ENCODE measurements at places on chromosomes 11 and 22. TPM values are rescaled to one million over a fixed set of nuclear protein-coding genes. Genes with fewer than 3 reads are reported as not detected.

DNA sequence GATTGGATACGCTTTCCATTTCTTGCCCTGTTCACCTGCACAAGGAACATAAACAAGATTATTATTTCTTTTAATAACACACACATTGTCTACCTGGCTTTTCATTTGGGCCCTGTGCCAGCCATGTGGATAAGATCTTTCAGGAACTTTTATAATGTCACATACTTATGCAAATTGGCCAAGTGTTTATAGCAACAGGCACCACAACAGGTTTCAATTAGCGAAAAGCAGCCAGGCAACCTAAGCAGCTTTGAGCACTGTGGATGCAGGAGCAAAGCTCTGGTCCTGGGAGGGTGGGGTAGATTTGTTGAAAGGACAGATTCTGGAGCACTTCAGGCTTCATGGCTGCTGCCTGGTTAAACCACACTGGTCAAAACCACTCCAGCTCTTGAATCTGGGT is 217.4 kb downstream of the BARX2 start:
- no peak for DNase-seq
- H3K27me3 ChIP-seq, result no peaks in the 10 kb centered on the region
- H3K4me3 ChIP-seq, result no peak overlapping the region
- H3K27ac ChIP-seq, result no peak overlapping the region

- H3K36me3 ChIP-seq, result no peaks in the 10 kb centered on the region
- H3K27me3 ChIP-seq, result no peaks in the 10 kb centered on the region
- no peak for DNase-seq
These were observed 52.4 kb downstream of the SYTL2 start for GRCh38 chr11:85758480-85759039.

DNA sequence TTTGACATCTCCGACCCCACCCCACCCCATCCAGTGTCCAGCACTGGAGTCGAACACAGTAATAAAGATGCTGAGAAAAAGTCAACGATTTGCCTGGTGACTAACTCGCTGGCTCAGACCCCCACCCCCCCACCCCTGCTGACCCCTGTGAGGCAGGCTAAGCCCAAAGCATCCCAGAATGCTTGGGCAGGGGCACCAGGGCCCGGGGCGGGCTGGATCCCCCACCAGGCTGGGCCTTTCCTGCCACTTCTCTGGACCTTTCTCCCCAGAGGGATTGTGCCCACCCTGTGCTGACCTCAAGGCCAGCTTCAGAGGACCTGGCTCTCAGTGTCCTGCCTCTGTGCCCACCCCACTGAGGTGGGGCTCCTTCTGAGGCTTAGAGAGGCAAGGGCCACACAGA is 1.8 kb downstream of the C11orf86 start:
- DNase-seq, result no peak
- H3K27ac ChIP-seq, result no peak overlapping the region
- H3K36me3 ChIP-seq, result no peaks in the 10 kb centered on the region

DNA sequence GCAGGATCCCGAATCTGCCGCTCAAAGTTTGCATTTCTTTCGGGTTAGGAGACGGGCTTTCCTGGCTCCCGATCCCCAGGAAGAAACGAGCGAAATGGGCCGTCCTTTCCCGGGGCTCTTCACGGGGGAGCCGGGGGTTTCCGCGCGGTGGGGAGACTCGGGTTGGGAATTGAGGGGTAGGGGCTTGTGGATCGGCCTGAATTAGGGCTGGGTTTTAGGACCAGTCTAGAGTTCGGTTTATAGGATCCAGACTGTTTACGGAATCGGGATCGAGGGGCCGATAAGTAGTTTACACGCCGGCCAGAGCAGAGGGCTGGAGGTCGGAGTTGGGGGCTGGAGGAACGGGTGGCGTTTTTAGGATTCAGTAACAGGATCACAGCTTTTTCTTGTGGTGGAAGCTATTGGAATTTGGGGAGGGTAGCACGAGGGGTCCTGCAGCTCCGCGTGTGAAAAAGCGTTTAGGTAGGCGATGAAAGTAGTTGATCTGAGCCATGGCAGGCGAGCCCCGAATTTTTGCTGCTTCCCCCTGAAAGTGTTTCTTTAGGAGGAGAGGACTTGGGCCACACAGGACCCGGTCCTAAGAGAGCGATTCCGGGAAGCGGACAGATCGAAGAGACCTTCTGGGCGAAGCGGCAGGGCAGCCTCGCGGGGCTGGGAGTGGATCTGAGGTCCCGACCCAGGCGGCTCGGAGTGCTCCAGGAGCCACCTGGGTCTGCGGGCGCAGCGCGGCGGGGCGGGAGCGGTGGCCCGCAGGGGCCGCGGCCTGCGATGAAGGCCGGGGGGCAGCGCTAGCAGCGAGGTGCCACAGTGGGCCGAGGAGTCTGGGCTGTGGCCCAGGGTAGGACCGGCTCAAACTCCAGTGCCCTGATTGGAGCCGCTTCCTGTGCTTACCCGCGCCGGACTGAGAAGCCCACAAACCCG is 1.6 kb downstream of the PKNOX2 start:
- H3K4me1 ChIP-seq, result no peaks in the 10 kb centered on the region
- DNase-seq, result no peak
- no peaks in the 10 kb centered on the region for H3K36me3 ChIP-seq
- H3K27ac ChIP-seq, result peak overlapping the region; percentile 64
- peak overlapping the region; percentile 75 for H3K4me3 ChIP-seq
- no peaks in the 10 kb centered on the region for H3K27me3 ChIP-seq

DNA sequence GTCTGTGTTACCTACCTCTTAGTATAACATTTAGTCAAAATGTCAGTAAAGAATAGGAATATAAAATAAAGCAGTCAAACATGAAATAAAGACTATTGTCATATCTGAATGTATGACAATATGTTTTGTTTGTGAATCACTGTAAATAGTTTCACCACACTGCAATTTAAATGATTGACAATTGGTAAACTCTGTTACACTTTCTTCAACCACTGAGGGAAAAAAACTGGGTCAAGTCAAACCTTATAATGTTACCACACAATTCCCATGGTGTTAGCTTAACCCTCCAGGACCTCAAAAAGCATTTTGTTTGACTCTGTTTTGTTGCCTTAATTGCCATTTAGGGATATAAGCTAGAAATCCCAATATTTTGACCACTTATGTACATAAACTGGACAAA is 10.5 kb upstream of the MMP13 start:
- H3K27me3 ChIP-seq, result no peaks in the 10 kb centered on the region
- no peaks in the 10 kb centered on the region for H3K4me1 ChIP-seq
- no peak for DNase-seq
- H3K4me3 ChIP-seq, result no peak overlapping the region
- no peak overlapping the region for H3K27ac ChIP-seq

Gene GRIA4
- 3.7 TPM for total RNA-seq

Gene PTGDR2
- 0.13 TPM for total RNA-seq

DNA sequence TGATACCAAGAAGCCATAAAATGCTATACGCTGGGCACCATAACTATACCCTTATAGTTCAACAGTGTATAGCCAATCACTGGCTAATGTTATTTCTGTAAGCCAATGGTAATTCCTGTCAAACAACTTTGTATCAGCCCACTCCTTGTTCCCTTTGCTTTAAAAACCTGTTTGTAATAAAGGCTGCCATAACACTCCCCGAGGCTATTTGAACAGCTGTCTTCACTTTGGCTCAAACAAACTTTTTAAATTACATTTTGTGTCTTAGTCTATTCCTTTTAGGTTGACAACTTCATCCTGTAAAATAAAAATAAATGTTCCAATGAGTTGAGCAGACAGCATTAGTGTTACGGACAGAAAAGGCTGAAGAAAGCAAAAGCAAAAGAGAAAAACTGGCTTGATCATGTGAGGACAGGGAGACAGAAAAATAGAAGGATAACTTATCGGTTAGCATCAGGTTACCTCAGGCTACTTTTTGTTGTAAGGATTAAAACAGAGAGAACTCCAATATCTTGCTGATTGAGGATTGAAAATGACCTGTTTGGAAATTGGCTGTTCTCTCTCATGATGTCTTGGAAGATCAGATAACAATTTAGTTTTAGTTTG is 95.0 kb downstream of the AASDHPPT start:
- H3K27ac ChIP-seq, result no peak overlapping the region
- no peaks in the 10 kb centered on the region for H3K27me3 ChIP-seq
- no peaks in the 10 kb centered on the region for H3K4me1 ChIP-seq
- no peak overlapping the region for H3K4me3 ChIP-seq
- no peak for DNase-seq

DNA sequence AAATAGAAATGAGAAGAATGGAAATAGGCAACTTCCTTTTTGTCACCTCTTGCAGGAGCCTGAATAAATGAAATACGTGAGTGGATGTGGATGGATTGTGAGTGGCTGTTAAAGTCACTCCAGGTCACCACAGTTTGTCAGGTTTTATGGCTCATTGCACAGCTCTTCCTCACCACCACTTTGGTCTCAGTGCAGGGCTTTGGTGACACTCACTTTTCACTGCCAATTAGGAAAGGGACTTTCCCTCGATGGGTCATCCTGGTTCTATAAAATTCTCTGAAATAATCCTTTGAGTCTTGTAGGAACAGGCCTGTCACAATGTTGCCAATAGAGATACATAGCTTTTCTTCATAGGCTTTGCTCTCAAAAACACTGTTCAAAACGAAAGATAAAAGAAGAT is 172.4 kb upstream of the C11orf87 start:
- no peak overlapping the region for H3K27ac ChIP-seq
- no peak overlapping the region for H3K4me3 ChIP-seq
- no peaks in the 10 kb centered on the region for H3K4me1 ChIP-seq
- no peak for DNase-seq
- H3K36me3 ChIP-seq, result no peaks in the 10 kb centered on the region

Data from aorta (tissue), 5 donors.